CD8-positive, alpha-beta memory T cell (primary cell): ENCODE measurements at places on chromosomes 3 and 15.

DNA sequence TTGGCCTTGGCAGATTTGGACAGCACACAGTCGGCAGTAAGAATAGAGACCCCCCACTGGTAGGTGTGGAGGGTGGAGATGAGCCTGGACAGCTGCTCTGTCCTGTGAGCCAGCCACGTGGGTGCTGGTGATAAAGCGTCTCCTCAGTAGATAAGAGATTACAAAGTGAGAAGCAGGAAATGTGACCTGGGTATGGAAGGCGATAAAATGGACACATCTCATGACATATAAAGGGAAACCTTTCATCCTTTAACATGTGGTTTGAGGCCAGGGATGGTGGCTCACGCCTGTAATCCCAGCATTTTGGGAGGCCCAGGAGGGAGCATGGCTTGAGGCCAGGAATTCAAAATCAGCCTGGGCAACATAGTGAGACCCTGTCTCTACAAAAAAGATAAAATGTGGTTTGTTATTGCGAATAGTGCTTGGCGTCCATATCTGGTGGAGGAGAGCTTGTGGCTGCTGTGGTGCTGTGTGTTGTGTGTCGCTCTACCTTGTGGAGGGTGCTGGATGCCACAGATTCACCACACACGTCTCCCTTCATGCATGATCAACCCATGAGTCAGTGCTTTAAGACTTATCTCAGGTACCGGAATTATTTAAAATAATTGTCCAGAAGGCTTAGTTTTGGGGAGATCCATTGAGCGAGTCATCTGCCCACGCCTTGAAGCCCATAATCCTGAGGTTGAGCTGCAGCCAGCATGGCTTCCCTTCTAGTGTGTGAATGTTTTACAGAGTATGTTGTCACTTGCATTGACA lies 157.0 kb downstream of the GABRG3 start:
- DNase-seq = no peak

- no peak for DNase-seq
Observed at GRCh38 chr3:8001712-8002111, 499.9 kb upstream of the LMCD1 start.

- DNase-seq = no peak
Observed at GRCh38 chr3:38102444-38102814, 34.5 kb downstream of the ACAA1 start.

GRCh38 chr3:141411251-141411771 lies 43.0 kb downstream of the ZBTB38 start:
- DNase-seq = peak; percentile 31

DNA sequence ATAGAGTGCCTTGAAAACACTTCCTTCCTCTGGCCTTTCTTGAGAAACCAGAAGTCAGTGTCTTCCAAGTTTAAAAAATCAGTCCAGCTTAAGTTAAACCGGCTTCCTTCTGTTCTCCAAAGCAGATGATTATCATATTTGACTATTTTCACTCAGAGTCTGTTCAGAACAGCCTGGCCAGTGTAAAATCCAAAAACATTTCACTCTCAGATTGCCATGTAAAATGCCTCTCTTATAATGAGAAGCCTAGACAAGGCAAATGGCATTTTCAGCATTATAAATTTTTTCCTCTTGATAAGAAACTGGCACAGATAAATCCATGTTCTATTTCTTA lies 193.5 kb downstream of the TNIK start:
- DNase-seq = no peak

GRCh38 chr3:78941587-78941986 lies 826.2 kb downstream of the ROBO1 start:
- no peak for DNase-seq

GRCh38 chr3:43043793-43044192 lies 62.1 kb downstream of the POMGNT2 start:
- DNase-seq = no peak

DNA sequence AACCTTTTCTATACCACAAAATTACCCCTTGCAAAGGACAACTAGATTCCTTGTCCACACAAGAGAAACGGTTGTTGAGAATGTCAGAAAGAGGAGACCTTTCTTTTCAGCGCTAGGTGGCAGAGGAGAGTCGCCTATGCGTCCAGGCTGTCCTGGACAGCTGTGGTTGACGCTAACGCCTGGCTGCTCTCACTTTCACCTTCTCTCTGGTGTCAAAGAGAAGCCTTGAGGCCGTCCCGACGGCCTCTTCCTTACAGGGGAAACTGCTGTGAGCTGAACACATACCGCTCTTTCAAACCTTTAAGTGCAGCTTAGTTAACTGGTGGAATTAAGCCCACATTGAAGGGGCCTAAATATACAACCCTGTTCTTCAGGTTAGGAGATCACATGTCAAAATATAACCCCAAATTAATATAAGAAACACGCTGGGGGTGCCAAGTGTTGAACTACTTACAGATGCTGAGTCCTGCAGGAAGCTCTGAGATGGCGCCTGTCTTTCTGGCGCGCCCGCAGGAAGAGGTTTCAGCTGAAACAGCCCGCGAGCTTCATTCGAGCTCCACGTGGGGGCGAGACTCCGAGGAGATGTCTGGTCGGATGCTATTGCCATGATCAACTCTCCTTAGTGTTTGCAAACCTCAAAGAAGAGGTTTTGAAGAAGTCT lies 26.1 kb upstream of the KBTBD8 start:
- peak; percentile 34 for DNase-seq

DNA sequence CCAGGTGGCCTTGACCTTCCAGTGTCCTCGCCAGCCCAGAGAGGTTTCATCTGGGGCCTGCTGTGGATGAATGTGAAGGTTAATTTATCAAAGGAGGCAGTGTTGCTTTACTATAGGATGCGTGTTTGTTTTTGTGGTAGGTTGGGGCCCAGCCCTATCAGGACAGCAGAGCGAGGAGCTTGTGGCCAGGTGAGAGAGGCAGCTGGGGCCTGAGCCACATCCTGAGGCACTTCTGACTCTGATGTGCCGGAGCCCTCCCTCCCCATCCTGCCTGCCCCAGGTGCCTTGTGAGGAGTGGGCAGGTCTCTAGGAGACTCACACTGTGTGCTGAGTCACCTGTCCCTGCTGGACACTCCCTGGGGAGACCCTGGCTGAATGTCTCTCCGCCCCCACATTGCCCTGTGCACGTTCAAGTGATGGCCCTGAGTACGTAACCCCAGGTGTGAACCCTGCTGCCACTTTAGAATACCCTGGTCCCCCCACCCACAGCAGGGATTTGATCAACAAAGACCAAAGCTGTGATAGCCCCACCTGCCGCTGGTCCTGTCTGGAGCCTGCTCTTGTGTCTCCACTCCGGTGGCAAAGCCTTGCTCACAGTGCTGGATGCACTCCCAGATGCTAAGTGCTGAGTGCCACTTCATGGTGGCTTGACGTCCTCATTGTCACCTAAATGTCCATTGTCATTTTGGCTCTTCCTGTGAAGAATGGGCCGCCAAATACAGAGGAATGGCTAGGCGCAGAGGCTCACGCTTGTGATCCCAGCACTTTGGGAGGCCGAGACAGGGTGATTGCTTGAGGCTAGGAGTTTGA lies 16.0 kb downstream of the FBLN2 start:
- no peak for DNase-seq

GRCh38 chr15:45657764-45658545 lies 23.1 kb downstream of the SQOR start:
- DNase-seq = no peak

GRCh38 chr3:72177075-72178050 lies 392.4 kb upstream of the PROK2 start:
- no peak for DNase-seq

DNA sequence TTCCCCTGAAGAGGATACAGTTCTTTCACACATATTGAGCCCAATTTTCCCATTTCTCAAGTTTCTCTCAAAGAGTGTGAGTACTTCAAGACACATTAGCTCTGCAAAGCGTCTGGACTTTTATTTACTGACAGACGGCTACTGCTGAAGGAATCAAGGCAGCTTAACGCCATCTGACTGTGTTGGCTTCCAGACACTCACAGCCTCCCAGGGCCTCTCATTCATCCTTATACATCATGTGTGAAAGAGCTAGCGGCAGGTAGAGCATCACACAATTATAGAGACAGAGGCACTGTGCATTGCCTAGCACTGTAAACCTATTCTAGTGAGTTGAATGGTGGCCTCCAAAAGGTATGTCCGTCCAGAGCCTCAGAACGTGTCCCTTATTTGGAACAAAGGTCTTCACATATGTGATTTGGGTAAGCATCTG lies 284.1 kb upstream of the STT3B start:
- DNase-seq = no peak

DNA sequence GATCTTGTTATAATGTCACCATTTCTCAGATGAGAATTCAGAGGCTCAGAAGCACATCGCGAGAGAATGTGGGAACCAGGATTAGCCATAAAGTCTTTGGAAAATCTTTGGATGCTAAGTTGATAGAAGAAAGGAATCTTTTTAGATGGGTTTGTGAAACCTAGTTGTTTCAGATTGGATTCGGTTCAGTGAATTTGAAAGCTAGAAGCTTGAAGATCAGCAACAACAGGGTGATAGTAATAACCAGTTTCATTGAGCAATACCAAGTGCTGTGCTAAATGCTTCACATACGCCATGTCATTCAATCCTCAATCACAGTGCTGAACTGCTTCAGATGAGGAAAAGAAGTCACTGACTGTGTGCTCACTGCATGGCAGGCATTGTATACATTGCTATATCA lies 47.4 kb upstream of the MITF start:
- no peak for DNase-seq

DNA sequence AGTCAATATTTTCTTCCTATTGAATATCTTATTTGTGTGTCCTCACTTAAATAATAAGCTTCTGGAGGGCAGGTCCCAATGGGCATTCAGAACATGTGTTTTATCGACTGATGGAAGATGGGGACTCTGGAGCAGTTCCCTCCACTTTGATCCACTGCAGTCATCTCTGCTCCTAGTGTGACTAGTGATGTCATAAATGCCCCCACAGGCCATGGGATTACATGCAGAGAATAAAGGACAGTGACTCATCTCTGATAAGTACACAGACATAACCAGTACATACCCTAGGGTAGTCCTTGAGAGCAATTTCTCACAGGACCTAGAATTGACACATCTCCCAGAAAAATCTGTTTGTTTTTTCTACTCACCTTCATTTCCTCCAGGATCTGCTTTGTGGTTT lies 49.4 kb upstream of the FMN1 start:
- no peak for DNase-seq

- DNase-seq = no peak
Observed at GRCh38 chr15:98805434-98806274, 157.3 kb downstream of the IGF1R start.

GRCh38 chr3:146692254-146692653 lies 87.1 kb upstream of the PLSCR5 start:
- DNase-seq = no peak

- no peak for DNase-seq
Observed at GRCh38 chr3:38027466-38028465, 1.7 kb downstream of the PLCD1 start.

DNA sequence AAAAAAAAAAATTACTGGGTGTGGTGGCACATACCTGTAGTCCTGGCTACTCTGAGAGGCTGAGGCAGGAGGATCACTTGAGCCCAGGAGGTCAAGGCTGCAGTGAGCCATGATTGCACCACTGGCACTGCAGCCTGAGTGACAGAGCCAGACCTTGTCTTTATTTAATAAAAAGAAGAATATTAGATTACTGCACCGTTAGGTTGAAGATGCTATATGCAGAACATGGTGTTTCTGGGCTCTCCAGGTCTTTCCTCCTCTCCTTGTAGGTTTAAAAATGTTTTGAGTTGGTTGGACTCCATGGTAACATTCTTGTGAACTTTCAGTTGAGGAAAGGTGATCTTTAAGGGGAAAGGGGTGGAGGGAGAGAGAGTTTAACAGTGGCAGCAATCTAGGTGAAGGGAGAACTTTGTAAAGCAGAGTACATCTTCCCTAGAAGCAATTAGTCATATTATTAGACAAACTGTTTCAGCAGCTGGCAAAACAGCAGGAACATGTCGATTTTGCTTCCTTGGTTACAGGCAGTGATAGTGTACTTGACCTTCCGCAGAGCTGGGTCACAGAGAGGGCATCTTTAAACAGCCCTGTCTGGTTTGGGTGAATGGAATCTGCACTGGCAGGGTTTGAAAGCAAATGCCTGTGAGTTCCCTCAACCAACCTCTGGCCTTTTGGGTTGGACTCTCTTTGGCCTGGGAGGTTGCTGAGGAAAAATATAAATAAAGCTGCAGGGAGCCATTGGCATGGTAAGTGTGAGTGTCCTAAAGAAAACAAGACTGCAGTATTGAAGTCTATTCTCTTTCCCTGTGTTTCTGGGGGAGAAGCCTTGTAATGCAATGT lies 42.8 kb downstream of the NR2C2 start:
- no peak for DNase-seq

DNA sequence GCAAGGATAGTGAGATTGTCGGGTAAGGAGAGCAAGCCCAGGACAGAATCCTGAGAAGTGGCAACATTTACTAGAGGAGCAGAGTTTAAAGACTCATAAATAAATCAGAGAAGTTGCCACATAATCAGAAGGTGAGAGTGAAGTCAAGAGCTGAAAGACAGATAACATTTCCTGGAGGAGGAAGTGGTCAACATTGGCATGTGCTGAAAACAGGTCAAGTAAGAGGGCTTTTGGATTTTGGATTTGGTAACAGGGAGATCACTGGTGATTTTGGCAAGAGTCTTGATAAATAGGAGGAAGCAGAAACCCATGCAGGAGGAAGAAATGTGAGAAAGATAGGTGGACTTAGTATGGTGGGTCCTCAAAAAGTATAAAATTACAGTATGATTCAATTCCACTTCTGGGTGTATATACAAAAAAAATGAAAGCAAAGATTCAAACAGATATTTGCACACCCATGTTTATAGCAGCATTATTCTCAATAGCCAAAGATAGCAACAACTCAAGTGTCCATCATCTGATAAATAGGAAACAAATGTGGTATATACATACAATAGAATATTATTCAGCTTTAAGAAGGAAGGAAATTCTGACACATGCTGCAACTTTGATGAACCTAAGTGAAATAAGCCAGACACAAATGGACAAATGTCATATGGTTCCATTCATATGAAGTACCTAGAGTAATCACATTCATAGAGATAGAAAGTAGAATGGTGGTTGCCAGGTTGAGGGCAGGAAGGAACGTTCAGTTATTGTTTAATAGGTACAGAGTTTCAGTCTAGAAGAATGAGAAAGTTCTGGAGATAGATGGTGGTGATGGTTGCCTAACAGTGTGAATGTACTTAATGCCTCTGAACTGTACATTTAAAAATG lies 27.3 kb upstream of the MBNL1 start:
- DNase-seq = no peak

GRCh38 chr15:36653851-36654250 lies 74.4 kb downstream of the CDIN1 start:
- no peak for DNase-seq

- DNase-seq = no peak
Observed at GRCh38 chr3:101544161-101544850, 17.4 kb upstream of the TRMT10C start.

DNA sequence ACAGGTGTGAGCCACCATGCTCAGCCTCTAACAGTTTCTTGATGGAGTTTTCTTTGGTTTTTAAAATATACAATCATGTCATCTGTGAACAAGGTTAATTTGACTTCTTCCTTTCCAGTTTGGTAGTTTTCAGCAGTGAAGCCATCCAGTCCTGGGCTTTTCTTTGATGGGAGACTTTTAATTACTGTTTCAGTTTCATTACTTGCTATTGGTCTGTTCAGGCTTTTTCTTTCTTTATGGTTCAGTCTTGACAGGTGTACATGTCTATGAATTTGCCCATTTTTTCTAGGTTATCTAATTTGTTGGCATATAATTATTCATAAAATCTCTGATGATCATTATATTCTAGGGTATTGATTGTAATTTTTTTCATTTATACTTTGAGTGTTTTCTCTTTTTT lies 36.8 kb downstream of the PFN2 start:
- DNase-seq = no peak

- DNase-seq = no peak
Observed at GRCh38 chr3:72261566-72262564, 476.9 kb upstream of the PROK2 start.

GRCh38 chr3:183443395-183444385 lies 15.3 kb upstream of the MCF2L2 start:
- DNase-seq = no peak

- DNase-seq = no peak
Observed at GRCh38 chr15:62656071-62656470, 386.5 kb upstream of the TPM1 start.
